ENCODE measurements at places on chromosomes 2 and 18.

- no peak for ATAC-seq
These were observed 1859.7 kb upstream of the CELF4 start for GRCh38 chr18:39425172-39425850.

- no peak for ATAC-seq
These were observed 368.2 kb downstream of the CDH2 start for GRCh38 chr18:27808683-27809082.

DNA sequence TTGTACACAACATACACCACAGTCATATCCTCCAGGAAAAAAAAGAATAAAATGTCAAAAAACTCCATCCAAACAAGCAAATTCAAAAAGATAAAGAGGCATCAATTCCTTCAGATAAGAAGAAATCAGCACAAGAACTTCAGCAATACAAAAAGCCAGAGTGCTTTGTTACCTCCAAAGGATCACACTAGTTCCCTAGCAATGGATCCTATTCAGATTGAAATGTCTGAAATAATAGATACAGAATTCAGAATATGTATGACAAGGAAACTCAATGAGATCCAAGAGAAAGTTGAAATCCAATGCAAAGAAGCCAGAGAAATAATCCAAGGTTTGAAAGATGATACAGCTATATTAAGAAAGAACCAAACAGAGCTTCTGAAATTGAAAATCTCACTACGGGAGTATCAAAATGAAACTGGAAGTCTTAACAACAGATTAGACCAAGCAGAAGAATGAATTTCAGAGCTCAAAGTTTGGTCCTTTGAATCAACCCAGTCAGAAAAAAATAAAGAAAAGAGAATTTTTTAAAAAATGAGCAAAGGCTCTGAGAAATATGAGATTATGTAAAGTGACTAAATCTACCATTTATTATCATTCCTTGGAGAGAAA is 80.6 kb downstream of the TRABD2A start:
- peak; percentile 51 for ATAC-seq

DNA sequence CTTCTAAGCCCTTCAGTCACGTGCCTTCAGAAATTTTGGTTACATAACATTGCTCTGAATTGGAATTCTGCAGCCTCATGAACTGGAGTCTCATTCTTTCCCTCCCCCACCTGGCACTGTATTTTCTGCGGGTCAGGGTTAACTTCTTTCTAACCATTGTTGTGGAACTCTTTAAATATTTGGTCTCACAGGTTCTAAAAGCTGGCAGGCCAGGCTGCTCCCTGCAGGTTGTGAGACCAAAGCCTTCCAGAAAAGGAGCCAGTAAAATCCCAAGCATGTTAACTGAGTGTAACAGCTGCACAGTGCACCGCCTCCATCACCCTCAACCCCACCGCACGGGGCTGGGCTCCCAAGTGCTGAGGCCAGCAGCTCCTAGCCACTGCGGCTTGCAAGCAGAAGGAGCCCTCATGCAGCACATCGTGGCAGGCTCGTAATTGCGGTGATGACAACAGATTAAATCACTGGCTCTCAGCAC is 174.1 kb upstream of the ALPP start:
- ATAC-seq, result no peak

DNA sequence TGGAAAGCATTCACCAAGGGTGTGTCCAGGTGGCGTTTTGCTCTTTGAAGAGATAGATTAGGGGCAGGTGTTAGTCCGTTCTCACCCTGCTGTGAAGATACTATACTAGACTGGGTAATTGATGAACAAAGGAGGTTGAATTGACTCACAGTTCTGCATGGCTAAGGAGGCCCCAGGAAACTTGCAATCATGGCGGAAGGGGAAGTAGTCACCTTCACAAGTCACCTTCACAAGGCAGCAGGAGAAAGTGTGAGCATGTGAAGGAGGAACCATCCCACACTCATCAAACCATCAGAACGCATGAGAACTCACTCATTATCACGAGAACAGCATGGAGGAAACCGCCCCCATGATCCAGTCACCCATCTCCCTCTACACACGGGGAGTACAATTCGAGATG is 135.7 kb upstream of the NFATC1 start:
- ATAC-seq, result no peak
